AG10803 (cell line): ENCODE measurements at places on chromosomes 12 and 14.

DNA sequence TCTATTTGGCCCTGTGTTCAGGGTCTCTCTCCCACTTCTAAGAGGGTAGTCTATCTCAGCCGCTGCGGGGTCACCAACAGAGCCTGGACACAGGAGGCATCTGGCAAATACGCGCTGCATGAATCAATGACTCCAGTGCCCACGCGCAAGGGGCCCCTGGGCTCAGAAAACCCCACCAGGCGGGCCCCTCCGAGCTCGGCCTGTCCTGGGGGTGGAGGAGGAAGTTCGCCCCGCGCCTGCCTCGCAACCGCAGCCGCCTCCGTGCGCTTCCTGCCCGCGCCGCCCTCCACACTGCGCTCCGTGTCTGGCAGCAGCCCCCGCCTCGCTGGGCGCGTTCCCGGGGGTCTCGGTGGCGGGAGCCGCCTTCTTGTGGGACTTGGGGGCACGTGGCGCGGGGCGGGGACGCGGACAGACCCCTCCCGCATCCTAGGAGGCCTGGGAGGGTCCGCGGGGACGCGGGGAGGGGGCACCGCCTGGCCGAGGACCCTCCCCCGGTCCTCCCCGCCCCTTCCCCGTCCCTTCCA is 811 bp upstream of the FBRSL1 start:
- DNase-seq, result no peak

DNA sequence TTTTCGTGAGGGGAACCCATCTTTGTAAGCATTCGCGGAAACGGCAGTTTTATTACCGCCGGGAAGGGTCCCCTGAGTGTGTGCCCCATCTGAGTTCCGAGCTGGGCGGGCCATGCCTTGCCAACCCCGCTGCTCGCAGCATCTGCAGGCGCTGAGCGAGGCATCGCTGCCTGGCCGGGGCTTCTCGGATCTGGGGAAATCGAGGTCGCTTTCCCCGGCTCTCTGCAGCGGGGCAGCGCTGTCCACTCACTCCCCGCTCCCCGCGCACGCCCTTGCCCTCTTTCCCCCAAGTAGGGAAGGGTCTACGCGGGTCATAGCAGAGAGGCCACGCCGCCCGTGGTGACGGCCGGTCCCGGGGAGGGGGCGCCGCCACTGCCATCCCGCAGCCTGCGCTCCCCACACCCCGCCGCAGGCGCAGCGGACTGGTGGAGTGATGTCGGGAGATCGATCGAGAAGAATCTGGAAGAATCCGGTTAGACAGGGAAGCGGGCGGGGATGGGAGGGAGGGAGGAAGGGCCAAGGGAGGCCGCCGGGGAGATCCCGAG is 507 bp upstream of the FKBP4 start:
- no peak for DNase-seq

- no peak for DNase-seq
These were observed 3.5 kb downstream of the CDKN1B start for GRCh38 chr12:12720672-12721161.

DNA sequence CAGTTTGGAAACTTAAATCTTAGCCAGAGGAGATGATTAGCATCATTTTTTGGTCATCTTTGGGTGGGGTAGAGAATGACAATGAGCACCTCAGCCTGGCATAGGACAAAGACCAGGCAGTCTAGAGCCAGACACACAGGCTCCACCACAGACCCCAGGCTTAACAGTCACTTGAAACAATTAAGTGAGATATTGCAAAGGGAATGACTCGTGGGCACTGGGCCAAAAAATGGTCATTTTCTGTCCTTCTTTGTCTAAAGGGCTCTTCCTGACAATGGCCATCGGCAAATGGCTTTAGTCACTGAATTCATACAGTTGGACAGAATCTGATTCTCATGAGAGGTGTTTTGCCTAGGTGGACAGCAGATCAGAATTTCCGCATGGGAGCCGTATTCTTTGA is 78.0 kb upstream of the DICER1 start:
- DNase-seq, result no peak

DNA sequence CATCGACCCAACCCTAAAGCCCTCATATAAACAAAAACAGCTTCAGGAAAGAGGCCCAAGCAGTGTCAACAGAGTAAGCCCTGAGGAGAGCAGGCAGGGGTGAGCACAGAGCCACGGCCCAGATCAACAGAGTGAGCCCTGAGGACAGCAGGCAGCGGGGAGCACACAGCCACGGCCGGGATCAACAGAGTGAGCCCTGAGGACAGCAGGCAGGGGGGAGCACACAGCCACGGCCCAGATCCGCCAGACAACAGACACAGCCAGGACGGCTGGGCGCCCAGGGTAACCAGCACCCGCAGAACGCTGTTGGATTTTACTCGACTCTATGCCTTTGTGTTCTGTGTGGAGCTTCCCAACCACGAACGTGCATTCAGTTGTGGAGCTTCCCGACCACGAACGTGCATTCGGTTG is 15.0 kb downstream of the CCDC85C start:
- no peak for DNase-seq

- no peak for DNase-seq
These were observed 4.4 kb downstream of the ITGA7 start for GRCh38 chr12:55703288-55703687.

GRCh38 chr14:54579621-54580020 is 12.7 kb downstream of the SAMD4A start:
- DNase-seq, result peak; percentile 68

GRCh38 chr12:122956035-122956434 is 10.2 kb downstream of the ABCB9 start:
- no peak for DNase-seq

GRCh38 chr12:65946821-65947220 is 122.5 kb downstream of the HMGA2 start:
- DNase-seq, result no peak

GRCh38 chr12:51009056-51009440 is 17.1 kb downstream of the SLC11A2 start:
- DNase-seq, result no peak

- no peak for DNase-seq
These were observed 60.1 kb downstream of the RPS29 start for GRCh38 chr14:49526101-49526500.

GRCh38 chr12:7304456-7304855 is 584 bp downstream of the ACSM4 start:
- DNase-seq, result no peak

GRCh38 chr12:131628766-131629448 is 82.0 kb upstream of the SFSWAP start:
- no peak for DNase-seq

DNA sequence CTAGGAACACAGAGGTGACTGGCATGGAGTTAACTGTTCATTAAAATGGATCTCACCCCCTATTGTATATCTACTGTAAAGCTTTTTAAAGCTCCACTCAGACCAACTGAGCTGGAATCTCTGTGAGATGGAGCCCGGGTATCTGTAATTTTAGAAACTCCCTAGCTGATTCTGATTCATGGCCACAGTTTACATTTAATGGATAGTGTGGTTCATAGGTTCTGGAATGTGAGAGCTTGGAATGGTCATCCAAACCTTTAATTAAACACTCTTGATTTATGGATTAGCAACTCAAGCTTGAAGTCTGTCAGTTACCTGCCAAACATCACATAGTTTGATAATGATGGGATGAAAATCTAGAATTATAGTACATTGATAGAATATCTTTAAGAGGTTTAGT is 183.8 kb downstream of the SLC25A21 start:
- no peak for DNase-seq

DNA sequence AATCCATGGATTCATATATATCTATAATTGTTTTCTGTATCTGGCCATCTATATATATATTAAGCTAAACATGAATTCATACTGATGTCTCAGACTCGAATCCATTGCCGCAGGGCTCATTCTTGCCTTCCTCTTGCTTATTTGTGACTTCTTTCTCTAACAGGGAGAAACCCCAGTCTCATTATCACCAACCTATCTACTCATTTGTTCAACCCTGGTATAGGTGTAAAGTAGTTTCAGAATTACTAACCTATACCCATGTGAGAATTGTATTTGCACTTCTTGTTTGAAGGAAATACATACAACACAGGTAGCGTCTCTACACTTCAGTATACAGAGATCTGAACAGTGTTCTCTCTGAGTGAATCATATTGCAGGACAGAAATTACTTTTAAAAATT is 77.7 kb downstream of the PTPN11 start:
- DNase-seq, result no peak

DNA sequence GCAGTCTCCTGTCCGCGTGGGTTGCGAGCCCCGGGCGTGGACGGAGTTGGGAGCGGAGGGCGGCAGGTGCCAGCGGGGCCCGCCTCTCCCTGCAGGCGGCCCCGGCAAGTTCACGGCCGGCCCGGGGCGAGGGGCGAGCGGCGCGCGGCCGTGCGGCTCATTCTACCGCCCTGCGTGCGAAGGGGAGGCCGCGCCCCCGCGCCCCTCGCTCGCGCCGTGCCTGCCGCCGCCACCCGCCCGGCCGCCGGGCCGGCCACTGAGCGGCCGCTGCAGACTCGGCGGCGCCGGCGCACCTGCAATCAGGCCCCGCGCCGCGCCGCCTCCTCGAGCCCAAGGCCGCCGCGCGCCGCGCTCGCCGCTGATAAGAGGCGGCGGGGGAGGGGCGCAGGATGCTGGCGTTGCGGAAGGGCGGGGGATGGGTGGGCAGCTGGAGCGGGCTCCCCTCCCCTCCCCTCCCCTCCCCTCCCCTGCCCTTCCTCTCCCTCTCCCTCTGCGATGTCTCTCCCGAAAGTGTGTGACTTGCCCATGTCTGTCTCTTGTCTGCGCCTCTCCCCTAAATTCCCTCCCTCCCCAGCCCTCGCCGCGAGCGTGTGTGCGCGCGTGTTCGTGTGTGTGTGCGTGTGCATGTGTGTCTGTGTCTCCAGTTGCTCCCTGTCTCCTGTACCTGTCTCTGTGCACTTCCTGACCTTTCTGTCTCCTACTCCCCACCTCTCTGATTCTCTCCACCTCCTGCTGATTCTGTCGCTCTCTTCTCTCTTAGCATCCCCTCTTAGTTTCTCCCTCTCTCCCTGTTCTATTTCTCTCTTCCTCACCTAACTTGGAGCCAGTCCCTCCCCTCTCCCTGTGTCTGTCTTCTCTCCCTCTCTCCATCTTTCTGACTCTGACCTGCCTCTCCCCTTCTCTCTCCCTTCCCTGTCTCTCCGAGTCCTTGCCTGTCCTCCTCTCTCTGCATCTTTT is 768.1 kb upstream of the TBX3 start:
- no peak for DNase-seq

DNA sequence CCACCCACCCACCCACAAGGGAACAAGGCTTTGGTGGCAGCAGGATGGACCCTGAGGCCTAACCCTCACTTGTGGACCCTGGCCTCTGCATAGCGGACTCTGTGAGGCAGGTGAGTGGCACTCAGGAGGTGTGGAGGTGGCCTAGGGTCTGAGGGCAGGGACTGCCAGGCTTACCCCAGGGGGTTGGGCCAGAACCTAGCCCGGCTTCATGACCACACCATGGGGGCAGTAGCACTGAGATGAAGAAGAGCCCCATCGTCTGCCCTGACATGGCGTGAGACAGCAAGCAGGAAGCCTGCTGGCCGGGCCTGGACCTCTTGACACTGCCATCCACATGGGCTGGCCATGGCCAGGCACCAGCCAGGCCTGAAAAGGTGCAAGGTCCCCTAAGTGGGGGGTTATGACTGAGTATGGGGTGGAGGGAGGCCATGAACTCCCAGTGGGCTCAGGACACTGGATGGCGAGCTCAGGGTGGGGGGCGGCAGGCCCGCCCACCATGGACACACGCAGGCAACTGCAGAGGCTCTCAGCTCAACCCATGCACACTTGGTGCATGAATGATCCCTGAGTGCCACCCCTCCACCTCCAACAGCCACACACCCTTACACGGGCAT is 29.3 kb downstream of the JAG2 start:
- no peak for DNase-seq

GRCh38 chr14:74855945-74856344 is 20.0 kb downstream of the PROX2 start:
- no peak for DNase-seq

DNA sequence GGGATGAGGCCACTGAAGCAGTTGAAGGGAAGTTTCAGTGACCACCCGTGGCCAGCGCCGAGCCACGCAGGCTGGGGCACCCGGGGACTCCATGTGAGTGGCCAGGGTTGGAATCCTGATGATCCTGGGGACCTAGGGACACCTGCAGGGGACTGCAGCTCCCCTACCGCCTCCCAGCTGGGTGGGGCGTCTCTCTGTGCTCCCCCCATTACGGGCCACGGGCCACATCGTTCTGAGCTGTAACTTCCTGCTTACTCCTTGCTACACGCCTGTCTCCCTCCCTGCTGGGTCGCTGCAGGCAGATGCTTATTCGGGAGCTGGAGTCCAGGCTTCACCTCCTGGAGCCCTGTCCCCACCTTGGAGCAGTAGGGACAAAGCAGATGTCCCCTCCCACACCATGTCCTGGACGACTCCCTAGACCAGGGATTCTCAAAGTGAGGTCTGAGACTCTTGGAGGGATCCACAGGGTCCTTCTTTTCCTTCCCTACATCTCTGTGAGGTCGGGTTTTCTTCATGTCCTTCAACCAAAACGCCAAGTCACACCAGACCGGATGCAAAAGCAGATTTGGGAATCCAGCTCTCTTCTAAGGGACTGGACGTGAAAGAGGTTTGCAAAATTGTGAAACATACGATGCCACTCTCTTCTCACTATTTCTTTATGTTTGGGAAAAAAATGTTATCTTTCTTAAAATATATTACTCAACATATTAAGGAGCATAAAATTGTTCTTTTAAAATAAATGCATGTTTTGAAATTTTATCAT is 85.9 kb upstream of the NCOR2 start:
- peak; percentile 20 for DNase-seq

DNA sequence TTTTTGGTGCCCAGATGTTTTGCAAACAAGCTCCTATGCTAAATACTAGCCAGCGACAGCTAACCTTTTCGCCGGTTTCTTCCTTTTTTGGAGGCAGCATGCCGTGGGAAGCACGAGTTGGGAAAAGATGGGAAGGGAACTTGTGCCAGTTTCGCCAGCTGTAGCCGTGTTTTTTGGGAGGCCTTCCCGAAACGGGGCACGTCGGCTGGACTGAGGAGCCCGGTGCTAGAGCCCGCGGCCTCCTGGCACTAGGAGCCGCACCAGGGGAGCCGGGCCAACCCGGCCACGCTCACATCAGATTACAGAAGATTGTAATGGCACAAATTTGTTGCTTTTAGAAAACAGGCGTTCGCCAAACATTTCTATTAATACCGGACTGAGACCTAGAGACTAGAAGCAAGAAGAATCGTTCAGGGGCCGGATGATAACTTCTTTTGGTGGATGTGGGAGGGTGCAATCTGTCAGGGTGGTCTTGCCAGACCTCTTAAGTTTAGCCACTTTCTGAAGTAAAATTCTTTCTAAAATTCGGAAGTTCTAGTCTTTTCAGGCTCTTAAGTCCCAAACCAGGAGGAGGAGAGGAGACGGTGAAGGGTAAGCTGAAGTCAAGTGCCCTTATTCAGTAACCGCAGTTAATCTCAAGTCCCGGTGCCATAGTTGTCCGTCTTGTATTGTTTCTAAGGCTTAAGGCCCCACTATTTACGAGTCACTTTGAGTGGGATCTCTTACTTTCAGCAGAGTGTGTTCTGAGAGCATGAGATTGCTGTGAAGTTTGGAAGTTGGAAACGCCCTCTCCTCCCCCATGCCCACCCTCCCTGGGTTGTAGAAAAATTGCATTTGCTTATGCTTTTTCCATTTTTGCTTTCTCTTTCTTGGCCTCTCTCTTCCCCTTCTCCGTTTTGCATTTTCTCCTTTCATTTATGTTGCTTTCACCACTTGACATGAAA is 1.3 kb downstream of the RASSF3 start:
- peak; percentile 44 for DNase-seq
